ENCODE measurements at places on chromosomes 16 and 17.

- DNase-seq: no peak
These were observed 13.7 kb downstream of the ZNF500 start for GRCh38 chr16:4753227-4753626.

GRCh38 chr16:17233318-17234002 lies 237.3 kb downstream of the XYLT1 start:
- no peak for DNase-seq

DNA sequence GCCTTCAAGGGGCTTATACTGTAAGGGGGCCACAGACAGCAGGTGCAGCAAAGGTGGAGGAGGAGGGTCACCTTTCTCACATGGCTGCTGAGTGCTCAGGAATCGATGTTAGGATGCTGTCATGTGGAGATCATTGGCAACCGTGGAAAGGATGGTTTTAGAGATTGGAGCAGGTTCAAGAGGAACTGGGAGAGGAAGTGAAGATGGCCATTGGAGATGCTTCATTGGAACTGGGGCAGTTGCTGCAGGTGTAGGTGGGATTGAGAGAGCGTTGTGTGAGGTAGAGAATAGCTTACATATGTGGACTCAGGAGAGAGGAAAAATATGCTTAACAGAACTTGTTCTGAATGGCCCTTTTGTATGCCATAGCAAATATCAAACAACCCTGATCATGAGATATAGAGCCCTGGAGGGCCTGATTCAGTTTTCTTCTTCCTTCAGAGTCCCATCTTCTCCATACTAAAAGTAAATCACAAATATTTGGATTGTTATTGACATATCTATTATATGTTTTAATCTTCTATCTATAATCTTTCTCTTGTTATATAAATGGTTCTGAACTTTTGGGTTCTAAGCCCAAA lies 40.8 kb downstream of the LDHD start:
- DNase-seq: no peak

DNA sequence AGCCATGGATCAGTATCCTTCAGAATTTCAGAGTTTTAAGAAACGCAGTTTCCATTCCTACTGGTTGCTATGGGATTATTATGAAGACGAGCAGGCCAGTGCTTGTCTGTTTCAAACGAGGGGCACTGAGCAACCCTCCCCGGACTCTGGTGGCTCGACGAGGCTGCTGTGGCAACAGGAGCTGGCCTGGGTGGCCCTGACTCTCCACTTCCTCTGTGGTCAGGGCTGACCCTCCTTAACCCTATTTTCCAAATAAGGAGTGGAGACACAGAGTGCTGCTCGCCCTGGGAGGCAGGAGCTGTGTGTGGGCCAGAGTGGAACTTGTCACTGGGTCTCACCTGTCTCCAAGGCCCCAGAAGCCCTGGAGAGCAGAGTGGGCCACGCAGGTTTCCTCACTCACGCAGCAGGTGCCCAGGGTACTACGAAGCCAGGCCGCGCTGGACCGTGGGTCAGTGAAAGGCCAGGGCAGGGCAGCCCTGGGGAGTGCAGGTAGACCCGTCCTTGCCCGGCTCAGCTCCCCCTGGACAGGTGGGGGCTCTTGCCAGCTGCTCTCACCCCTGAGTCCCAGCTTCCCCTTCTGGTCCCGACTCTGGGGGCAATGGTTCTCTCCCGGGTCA lies 3.3 kb downstream of the GALNS start:
- DNase-seq: no peak

DNA sequence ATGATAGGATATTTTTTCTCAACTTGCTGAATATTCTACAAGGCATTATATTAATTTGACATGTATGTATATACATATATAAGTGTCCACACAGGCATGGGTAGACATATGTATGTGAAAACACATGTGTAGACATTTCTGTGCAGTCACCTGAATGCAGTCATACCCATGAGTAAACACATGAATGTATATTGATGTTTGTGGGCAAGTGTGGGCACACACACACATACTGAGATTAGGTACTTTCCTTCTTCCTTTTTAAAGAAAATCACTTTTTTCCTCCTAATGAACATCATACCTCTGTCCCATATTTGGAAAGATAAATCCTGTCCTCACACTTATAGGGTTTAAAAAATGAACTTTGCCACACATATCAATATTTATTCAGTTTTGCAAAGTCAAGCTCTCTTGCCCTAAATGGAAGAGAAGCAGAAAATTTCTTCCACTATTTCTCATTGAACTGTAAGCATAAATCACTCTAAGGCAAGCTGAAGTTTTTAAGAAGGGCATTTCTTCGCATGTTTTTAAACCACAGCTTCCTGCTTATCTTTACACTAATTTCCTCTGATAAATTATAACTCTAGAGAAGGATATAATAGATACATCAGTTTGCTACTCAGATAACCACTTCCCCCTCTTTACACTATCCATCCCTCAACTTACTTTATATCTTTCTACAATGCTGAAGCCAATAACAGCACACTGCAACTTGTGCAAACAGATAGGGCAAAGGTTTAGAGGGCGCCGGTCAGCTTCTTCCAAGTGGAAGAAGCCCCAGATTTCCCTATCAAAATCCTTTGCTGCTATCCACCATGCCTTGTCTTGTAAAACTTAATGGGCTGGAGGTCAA lies 49.6 kb upstream of the LRRC37A3 start:
- DNase-seq: no peak

- DNase-seq: no peak
These were observed 6.8 kb downstream of the FHOD1 start for GRCh38 chr16:67240506-67240905.

DNA sequence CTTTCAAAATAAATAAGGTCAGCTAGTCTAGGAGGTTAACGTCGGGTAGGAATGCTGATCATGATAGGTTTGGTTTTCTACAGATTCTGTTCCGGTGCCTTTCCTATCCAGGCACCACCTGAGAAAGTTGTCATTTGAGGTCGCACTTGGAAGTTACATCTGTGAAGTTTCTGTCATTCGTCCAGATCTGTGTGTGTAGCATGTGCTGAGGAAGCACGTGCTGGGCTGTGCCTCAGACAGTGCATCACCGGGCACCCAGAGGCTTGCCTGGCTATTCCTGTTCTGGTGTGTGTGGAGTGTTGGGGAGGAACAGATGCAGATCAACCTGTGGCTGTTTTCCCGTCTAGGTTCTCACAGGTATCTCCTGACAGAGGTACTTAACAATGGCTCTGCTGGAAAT lies 42.6 kb downstream of the DNAJA2 start:
- no peak for DNase-seq

GRCh38 chr17:7060165-7060891 lies 16.4 kb upstream of the SLC16A11 start:
- no peak for DNase-seq

GRCh38 chr17:9175700-9176467 lies 154.6 kb downstream of the NTN1 start:
- no peak for DNase-seq

GRCh38 chr17:75178453-75178852 lies 4.3 kb downstream of the SUMO2 start:
- DNase-seq: no peak

DNA sequence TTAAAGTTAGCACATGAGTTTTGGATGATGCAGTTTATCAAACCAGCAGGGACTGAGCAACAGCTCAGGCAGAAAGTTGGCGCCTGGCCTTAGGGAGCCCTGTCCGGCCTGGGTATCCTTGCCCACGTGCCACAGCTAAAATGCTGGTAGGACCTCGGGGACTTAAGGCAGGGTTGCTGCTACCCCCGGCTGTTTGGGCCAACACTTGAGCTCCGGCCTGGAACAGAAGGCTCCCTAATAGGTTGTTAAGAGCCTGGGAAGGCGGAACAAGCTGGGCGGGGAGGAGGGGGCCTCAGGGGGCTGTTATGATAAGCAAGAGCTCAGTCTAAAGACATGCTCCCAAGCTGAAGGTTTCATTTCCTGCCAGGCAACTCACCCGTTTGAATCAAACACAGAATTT lies 39.7 kb downstream of the CUEDC1 start:
- DNase-seq: no peak

GRCh38 chr16:14489460-14489859 lies 140.6 kb downstream of the PARN start:
- DNase-seq: no peak

GRCh38 chr16:67384778-67385510 lies 8.4 kb downstream of the TPPP3 start:
- DNase-seq: no peak

GRCh38 chr17:74153821-74154430 lies 49.6 kb upstream of the RPL38 start:
- no peak for DNase-seq

DNA sequence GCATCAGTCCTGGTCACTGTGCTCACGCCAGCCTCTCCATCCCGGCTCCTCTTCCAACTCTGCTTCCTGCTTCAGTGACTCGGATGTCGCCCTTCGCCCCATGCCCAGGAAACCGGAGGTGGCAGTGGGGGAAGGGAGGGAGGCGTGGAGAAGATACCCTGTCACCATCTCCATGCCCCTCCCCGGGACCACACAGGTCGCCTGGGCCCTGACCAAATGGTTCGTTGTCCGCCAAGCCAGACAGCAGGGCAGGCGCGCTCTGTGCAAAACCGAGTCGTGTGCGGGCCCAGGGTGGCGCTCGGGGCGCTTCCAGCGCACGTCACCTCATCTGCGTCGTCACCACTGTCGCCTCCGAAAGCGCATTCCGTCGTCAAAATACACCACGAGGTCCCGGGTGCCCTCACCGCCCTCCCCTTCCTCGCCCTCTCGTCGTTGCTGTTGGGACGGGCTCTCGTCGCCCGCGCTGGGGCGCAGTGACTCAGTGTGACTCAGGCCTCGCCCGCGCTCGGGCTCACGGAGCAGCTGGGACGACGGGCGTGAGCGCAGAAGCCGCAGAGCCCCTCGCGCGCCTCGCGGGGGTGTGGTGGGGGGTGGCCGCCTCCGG lies 39.2 kb downstream of the ZNF778 start:
- DNase-seq: peak; percentile 40

DNA sequence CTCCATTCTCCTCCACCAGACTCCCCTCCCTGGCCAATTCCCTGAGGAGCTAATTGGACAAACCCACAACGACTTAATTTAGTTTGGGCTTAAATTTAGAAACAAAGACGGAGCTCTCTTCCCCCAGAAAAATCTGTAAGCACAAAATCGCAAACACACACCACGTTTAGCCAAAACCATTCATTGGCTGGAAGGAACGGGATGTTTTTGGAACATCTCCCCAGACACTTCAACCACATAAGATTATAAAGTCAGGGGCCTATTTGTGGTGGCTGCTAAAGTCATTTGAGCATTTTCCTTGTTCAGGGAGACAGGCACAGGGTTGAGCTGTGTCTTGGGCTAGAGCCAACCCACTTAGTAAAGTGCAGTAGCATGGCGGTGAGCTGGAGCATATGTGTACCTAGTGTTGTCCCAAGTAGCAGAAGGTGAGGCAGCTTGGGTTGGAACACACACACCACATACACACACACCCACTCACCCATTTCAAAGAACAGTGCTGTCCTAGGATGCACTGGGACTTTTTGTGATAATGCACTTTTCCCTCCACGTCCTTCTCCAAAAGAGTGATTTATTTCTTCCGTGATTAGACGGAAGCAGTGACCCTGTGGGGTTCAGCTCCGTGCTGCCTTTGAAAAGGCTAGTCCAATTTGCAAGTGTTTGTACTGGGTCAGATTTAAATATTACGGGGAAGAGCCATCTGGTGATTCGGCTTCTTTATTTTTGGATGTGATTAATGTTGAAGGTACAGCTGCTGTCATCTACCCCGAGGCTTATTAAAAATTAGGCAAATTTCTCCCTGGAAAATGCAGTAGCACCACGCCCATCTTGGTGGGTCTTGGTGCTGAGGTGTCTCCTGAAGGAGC lies 32.2 kb downstream of the ELAC2 start:
- DNase-seq: no peak

DNA sequence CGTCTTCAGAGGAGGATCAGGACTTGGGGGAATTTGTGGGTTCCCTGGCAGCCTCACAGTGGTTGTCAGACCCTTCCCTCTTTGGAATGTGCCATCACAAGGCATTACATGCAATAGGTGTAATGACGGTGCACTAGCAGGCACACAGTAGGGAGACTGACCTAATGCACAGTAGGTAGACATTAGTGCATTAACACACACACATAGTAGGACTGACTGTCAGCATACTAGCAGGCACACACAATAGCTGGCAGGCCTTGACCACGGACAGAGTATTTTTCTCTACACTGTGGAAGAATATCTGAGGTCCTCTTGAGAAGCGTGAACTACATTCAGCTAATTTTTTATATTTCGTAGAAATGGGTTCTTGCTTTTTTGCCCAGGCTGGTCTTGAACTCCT lies 10.9 kb upstream of the UBALD2 start:
- no peak for DNase-seq

- no peak for DNase-seq
These were observed 31.0 kb downstream of the CD300A start for GRCh38 chr17:74497471-74497870.

DNA sequence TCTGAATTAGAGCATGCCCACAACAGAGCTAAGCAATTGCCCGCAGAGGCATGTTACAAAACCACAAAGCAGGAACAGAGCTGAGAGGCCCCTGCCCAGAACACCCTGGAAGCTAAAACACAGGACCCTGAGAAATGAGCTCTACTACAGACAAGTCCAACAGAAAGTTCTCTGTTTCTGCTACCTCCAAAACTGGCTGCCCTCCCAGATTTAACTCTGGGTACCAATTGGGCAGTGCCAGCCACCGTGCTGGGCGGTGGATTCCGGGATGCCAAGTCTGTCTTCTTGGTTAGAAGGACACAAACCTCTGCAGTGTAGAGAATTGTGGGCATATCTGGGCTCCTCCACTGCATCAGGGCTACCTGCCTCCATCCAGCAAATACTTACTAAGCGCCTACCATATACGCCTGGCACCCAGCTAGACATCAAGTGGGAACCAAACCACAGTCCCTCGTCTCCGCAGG lies 1.0 kb downstream of the CMTM4 start:
- no peak for DNase-seq

DNA sequence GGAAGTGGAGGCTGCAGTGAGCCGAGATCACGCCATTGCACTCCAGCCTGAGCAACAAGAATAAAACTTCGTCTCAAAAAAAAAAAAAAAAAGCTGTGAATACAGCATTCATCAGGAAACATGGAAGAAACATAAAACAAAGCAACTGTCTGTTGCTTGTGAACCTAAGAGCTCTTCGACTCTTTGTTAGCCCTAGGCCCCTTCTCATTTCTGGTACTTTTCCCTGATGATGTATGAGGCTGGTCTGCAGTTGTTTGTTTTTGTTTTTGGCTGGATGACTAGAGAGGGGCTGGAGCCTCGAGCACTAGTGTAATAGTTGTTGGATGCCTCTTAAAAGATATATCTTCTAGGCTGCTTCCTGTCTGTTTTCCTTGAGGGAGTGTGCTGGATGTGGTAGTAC lies 113.5 kb downstream of the MAP2K6 start:
- DNase-seq: no peak

DNA sequence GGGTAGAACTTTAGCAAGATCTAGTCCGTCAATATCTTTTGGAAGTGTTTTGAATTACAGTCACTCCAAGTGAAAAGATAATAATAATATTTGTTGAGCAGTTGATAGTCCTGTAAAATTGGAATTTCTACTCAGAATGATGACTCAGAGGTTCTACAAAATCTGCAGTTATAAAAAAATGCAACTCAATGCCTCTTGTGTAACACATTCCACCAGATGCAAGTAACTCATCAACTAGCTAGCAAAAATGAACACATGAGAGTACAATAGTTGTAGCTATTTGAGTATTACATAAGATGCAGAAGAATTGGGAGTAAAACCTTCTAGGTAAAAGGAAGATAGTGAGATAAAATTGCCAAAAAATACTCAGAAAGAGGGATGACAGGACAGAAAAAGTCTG lies 177.2 kb downstream of the CDH8 start:
- DNase-seq: no peak

All from activated naive CD4-positive, alpha-beta T cell (primary cell).